Activated T-cell treated with anti-CD3 and anti-CD28 coated beads for 48 hours (primary cell): ENCODE measurements at places on chromosomes 5 and 9.

DNA sequence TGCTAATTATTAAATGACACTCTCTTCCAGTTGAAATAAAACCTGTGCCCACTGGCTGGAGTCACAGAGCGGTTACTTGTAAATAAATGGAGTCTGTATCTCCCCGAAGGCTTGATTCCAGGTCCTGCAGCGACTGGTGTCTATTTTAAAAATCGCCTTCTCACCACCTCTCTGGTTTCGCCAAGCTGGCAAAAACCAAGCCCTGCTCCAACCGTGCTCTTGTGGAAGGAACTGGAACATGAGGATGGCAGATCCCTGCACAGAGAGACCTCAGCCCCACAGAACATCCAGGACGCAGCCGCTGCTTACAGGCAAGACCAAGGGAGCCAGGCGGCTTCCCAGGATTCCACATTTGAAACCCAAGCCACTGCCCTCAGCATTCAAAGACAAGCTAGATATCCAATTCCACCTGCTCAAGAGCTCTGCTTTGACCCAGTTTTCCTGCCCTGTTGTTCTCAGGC lies 15.0 kb downstream of the SEMA4D start:
- DNase-seq = no peak

DNA sequence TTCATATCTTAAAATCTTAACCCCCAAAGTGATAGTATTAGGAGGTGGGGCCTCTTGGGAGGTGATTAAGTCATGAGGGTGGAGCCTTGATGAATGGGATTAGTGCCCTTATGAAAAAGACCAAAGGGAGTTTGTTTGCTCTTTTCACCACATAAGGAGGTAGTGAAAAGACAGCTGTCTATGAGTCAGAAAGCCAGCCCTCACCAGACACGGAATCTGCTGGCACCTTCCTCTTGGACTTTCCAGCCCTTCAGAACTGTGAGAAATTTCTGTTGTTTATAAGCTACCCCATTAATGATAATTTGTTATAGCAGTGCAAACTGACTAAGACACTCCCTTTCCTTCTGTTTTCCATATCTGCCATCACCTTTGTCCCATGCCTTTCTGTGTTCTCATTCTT lies 20.8 kb downstream of the IFNB1 start:
- no peak for DNase-seq

GRCh38 chr9:2158766-2159430 lies 143.8 kb downstream of the SMARCA2 start:
- no peak for DNase-seq

DNA sequence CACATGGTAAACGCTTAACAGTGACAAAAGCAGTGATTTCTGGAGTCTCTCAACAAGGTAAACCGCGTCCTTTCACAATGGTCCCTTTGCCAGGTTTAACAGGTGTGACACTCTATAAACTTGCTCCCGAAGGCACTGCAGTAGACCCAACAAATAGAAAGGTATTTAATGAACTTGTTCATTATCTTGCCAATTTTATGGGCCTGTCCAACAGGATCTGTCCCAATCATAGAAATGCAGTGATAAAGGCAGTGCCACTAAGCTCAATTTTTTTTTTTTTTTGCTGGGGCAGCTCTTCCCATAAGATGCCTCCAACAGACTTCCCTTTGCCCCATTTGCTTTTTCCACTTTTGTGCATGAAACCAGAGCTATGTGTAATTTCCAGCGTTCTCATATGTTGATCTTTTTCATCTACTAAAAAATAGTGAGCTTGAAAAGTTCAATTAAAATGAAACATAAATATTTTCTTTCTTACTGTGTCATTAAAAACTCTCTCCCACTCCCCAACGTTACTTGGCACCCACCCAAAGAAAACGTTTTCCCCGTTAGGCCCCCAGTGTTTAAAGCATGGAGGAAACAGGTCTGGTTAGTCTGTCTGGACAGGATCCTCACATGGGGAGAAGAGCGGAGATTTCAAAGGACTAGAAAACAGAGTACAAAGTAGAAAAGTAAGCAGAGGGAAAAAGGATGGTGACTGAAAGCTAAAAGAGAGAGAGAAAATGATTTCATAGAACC lies 80.9 kb upstream of the SPATA31D4 start:
- DNase-seq = no peak

GRCh38 chr5:29935371-29935770 lies 1258.1 kb upstream of the CDH6 start:
- DNase-seq = no peak

GRCh38 chr9:37293664-37294524 lies 128.6 kb upstream of the GRHPR start:
- DNase-seq = no peak

DNA sequence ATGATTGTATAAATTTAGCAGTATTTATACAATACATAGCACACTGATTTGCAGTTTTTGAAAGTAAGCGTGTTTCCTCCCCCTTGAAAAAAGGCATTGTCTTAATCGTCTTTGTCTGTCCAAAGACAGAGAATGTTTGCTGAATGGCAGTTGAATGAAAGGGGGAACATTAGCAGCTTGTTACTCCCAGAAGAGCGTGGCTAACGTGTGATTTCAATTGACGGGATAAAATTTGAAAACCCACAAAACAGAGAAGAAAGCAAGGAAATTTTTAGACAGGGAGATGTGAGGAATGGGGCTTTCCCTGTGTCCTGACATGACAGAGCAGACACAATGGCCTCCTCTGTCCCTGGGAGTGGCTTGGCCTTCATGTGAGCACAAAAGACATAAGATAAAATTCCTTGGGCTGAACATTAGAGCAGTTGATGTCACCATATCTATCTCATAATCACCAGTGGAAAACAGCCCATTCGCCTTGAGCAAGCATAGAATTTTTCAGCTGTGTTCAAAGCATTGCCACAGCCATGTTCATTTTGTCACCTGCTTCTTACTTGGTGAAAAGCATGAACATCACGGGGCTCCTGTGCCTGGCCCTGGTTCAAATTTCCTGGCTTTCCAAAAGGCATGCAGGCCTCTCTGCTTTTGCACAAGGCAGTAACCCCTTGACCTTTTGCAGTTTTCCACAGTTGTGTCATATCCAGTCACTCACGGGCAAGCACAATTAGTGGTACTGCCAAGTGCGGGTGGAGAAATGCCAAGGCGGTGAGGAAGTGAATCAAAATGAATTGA lies 126.9 kb downstream of the TLE1 start:
- no peak for DNase-seq

DNA sequence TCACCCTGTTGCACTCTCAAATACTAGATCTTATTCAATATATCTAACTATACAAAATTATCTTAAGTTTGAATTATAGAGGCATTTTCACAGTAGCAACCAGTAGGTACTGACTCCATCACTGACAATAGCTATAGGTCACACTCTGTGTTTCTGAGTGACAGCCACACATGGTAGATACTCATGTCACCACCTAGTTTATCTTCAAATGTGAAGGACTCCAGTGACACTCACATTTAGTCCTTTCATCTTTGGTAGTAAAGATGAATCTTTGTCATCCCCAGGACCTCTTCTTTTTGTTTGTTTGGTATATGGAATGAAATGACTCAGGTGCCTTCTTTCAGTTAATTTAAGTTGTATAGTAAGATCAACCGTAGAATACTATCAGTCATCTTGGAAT lies 102.5 kb upstream of the DHFR start:
- DNase-seq = no peak

DNA sequence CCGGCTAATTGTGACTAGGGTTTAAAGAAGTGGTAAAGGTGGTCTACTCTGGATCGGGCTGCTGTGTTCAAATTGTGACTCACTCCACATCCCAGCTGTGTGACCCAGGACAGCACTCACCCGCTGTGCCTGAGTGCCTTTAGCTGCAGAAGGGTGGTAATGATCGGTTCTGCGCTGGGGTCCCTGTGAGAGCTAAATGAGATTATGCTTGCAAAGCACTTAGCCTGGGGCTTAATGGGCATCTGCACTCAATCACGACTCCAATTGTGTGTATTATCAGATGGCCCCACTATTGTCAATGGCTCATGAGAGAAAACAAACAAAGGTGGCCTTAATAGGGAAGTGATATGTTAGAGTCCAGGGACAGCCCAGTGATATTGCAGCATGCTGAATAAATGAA lies 25.1 kb upstream of the TBC1D2 start:
- no peak for DNase-seq

DNA sequence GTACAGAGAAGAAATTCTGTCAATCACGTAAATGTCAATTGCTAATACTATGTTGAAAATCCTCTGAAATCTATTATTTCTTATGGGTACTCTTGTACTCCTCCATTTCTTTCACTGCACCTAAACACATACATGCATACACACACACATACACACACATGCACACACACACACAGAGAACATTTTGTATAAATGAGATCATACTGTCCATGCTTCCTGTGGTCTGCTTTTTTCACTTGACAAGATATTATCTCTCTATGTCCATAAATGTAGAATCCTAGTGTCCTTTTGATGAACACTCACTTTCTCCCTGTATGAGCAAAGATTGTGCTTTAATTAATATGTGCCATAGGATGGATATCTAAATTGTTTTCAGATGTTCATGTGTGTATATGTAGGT lies 32.7 kb upstream of the TLR4 start:
- no peak for DNase-seq

DNA sequence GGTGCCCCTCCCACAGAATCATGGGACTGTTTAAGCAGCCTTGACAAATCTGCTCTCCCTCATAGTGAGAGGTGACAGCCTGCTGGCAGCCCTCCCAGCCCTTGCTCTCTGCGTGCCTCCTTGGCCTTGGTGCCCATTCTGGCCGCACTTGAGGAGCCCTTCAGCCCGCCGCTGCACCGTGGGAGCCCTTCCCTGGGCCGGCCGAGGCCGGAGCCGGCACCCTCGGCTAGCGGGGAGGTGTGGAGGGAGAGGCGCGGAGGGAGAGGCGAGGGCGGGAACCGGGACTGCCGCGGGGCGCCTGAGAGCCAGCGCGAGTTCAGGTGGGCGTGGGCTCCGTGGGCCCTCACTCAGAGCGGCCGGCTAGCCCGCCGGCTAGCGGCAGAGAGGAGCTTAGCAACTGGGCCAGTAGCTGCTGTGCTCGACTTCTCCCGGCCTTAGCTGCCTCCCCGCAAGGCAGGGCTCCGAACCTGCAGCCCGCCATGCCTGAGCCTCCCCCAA lies 125.9 kb upstream of the MYO10 start:
- no peak for DNase-seq

DNA sequence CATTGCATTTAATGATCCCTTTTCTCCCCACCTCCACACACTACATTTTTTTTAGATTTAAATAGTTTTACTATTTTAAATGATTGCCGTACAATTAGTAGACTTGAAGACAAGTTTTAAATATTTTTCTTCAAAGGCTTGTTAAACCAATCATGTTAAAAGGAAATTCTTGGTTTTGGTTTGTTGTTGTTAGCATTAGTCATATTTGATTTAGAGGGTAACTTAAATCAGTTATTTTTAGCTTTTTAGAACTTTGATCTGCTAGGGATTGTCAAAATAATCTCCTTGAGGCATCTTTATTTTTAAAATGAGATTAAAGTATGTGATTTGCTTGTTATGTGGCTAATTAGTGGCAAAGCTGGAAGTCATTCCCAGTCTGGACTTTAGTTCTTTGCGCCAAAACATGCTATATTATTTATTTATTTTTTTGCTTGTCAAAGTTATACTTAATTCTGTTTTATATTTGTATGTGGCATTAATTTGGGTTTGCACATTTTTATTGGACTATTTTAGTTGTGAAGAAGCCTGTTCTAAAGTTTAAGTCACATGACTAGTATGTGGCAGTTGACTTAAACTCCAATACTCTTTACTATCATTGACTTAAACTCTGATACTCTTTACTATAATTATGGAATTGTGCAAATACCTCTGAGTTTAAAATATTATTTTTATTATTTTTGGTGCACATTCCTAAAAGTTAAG lies 14.7 kb downstream of the ITGA1 start:
- DNase-seq = no peak

DNA sequence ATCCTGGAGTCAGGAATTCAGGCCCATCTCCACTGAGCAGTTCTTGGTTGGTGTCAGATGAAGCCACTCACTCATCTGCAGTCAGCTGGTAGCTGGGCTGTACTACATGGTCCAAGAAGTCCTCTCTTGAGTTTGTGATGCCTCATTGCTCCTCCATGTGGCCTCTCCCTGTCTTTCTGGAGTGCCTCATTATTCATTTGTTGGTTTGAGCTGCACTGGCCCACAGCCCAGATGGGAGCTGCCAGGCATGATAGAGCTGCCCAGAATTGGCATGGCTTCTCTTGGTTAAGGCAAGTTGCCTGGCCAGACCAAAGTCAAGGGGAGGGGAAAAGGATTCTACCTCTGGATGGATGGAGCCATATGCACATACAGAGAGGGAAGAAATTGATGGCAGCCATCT lies 8.0 kb downstream of the PTCD2 start:
- DNase-seq = no peak

DNA sequence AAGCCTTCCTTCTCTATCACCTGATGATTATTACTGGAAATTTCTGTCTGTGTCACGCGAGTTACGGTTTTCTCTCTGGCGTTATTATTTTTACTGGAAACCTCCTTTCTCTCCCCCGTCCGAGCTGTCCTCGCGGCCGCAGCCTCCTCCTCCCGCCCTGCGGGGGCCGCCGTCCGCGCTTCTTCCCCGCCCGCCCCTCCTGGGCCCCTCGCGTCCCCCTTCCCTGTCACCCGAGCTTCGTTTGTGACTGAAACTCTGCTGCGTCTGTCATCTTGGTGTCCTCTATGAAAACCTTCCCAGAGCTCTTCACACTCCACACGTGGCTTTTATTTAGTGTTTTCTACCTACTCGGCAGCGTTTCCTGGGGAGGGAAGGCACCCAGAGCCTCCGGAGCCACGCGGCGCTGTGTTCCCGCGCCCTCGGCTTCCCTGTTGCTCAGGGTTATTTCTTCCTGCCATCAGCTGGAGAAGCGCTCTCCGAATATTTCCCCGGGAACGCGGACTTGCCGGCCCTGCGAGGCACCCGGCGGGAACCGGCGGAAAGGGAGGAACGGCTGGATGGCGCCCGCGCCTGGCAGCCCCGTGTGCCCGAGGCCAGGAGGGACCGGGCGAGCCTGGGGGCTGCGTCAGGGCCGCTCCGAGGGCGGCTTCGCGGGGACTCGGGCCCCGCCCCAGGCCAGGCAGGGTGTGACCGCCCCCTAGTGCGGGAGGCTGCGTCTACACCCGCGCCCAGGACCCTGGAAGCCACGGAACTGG lies 33.9 kb downstream of the TRIP13 start:
- peak; percentile 33 for DNase-seq

- no peak for DNase-seq
These were observed 294.2 kb upstream of the PTGER4 start for GRCh38 chr5:40385544-40385943.

DNA sequence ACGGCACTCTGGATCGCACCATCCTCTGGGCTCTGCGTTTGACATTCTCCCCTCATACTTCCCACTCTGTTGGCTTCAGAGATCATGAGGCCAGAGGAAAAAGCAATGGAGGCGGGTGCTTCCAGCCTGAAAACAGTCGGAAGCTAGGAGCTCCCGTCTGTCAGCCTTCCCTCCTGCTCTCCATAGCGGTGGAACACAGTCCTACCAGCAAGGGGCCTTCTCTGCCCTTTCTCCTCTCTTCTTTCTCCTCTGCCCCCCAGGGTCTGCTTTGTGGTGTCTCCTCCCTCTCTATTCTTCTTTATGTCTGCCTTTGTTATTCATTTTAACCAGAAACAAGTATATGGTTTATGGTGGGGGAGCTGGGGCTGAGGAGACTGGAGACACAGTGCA lies 152.5 kb upstream of the NFIB start:
- no peak for DNase-seq

DNA sequence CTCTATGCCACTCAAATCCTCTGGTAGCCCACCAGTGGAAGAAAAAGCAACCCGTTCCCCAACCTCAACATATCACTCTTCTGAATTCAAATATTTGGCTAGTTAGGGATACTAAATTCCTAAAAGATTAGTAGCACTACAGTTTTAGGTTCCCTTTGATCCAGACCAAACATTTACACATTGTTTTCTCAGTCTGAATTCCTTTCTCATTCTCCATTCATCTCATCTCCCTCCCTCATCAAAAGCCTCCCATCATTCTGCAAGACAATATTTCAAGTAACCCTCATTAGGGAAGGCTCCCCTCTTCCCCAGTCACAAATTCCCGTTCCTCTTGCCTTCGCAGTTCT lies 26.3 kb downstream of the ADAM19 start:
- no peak for DNase-seq
